ENCODE measurements at places on chromosomes 11 and 22.
A peak's percentile ranks its signal among the peaks of the same experiment; 100 is the strongest.

DNA sequence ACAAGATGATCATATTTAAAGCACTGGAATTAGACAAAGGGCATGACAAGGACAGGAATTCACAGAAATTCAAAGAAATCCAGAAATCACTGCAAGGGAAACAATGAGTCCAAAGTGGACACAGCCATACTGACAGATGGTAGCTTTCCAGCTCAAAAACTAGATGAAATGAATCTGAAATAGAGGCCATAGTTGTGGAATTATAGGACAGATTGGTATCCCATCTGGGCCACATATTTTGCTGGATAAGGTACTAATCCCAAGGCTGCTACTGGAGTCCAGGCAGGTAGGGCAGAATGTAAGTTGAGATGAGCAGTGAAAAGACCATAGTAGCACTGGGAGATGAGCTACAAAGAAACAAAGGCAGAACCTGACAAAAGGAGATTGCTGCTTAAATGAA lies 258.3 kb upstream of the ANO3 start:
- no peak for DNase-seq

DNA sequence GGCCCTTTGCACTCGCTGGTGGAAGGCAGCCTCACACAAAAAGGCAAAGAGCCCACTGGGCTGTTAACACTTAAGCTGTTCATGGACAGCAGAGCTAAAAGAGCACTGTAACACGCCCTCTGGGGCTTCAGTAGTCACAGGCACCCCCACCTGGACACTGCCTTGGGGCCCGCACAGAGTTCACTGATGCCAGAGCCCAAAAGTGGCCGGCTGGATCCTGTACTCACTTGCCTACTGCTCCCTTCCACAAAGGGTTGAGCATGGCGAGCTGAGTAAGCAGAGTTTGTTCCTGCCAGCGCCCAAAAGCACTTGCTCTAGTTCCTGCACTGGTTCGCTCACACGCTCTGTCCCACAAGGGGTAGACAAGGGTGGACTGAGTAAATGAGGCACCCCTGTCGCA lies 78.8 kb downstream of the RELT start:
- DNase-seq = no peak

GRCh38 chr11:133776671-133777367 lies 68.5 kb downstream of the SPATA19 start:
- no peak for DNase-seq

DNA sequence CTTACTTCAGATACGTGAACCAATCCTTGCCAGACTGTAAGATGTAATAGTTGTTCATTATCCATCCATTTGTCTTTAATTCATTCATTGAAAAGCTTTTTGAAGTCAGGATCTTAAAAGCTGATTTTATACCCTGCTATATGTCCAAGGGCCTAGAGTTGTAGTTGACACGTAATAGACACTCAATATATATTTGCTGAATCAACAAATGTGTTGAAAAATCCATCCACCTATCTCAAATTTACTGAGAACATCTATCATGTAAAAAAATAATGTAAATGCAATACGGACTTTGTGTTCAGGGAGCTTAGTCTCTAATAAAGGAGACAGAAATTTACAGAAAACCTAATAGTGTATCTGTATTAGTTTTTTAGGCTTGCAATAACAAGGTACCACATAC lies 521.0 kb downstream of the METTL15 start:
- no peak for DNase-seq

- no peak for DNase-seq
These were observed 95.7 kb upstream of the DRD2 start for GRCh38 chr11:113570906-113571305.

- DNase-seq = peak; percentile 15
These were observed 78.9 kb downstream of the GRK3 start for GRCh38 chr22:25643232-25644000.

DNA sequence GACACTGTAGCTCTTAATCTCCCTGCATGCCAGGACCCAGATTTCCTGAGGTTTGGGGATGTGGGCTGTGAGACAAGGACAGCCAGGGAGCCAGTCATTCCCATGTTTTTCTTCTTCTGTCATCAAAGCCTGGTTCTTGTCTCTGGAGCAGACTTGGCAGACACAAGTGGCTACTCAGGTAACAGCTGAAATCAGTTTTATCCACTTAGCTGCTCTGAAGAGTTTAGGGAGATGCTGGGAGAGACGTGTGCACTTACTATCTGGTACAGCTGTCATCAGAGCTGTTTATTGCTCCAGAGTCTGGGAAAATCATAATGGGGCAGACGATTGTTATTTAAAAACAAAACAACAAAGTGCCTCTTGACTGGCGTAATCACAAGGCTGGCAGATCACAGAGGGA lies 56.6 kb downstream of the CSNK2A3 start:
- no peak for DNase-seq

DNA sequence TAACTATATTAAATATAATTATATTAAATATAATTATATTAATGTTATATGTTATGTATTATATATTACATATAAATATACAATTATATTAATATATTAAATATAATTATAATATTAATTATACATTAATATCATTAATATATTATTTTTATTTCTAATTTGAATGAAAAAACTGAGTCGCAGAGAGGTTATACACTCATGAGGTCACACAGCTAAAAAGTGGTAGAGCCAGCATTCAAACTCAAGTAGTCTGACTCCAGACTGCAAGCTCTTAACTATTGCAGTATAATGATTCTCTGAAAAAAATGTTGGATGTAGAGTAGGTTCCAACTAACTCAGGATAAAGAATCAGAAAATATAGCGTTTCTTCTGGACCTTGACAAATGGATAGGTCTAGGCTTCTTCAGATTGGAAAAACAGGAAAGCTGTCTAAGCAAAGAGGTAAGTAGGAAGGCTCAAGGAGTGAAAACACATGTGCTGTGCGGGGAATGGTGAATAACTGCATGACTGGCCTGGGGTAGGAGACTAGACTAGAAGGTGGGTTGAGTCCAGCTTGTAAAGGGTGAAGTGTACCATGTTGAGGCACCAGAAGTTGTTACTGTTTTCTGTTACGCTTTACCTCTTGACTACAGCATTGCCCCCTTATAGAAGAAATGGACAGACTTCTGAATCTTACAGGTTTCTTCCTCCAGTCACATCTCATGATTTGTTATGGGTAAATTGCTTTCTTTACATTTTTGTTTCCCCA lies 80.3 kb downstream of the TRIM44 start:
- no peak for DNase-seq

- no peak for DNase-seq
These were observed 29.5 kb downstream of the KCNJ1 start for GRCh38 chr11:128837627-128838026.

GRCh38 chr22:48425091-48425506 lies 1402.6 kb downstream of the BRD1 start:
- DNase-seq = no peak

- DNase-seq = no peak
These were observed 72.7 kb downstream of the WNT7B start for GRCh38 chr22:45904236-45904635.

DNA sequence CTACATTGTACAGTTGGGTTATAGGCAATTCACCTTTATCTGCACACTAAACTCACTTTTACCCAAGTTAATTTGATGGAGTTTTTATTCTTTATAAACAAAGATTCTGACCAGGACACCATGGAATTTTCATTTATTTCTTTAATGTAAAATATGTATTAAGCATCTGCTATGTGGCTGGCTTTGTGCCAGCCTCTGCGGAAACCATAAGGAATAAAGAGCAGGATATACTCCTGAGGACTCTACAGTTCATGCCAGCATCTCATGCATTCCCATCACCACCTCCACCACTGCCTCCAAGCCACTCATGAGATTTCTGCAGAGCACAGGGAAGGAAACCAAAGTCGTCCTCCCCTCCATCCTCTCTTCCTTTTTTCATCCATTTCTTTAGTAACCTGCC lies 100.0 kb upstream of the DBX1 start:
- no peak for DNase-seq

- peak; percentile 88 for DNase-seq
These were observed at the start of gene ACCS for GRCh38 chr11:44065841-44066731. TSS of gene ACCS (plus strand) at chr11:44066270. CDS start at chr11:44067628, 1,358 bp downstream.

- DNase-seq = no peak
These were observed 57.3 kb upstream of the SYT13 start for GRCh38 chr11:45343444-45343843.

DNA sequence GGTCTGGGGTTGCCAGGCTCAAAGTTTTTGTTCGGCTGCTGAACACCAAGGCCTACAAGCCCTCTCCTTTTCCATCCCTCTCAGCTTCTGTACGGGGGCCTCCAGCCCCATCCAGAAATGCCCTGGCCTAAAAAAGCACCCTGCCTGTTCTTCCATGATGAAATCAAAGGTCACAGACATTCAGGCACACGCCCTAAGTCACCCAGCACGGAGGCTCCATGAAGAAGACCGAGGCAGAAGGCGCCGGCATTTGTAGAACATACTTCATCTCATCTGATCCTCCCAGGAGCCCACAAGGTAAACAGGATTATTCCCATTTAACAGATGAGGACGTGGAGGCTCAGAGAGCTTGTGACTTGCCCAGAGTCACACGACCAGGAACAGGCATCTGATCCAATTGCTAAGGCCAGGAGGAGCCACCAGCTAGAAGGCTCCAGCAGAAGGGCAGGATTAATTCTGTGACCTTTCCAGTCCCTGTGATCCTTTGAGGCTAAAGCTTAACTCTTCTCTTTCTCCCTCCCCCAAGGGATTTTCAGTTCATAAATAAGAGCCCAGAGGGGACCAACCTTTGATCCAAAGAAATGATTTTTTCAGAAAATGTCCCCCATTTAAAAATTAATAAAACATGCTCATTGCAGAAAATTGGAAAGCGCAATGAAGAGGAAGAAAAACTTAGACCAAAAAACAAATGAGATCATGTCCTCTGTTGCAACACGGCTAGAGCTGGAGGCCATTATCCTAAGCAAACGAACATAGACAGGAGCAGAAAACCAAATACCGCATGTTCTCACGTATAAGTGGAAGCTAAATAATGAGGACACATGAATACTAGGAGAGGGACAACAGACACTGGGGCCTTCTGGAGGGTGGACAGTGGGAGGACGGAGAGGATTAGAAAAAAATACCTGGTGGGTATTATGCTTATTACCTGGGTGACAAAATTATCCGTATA lies 38.7 kb downstream of the CYTH4 start:
- no peak for DNase-seq

DNA sequence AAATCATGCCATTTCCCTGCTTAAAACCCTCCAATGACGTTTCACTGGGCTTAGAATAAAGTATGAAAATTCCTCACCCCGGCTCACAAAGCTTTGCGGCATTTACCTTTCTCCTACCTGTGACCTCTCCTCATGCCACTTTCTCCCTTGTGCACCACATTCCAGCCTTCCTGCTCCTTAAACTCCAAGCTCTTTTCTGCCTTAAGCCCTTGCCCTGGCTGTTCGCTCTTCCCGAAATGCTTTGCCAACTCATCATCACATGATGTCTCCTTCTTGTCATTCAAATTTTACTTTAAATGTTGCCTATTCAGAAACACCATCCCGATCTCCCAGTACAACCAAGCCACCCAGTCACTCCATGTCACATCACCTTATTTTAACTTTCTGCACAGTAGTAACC lies 2.0 kb downstream of the PLEKHA7 start:
- DNase-seq = no peak

DNA sequence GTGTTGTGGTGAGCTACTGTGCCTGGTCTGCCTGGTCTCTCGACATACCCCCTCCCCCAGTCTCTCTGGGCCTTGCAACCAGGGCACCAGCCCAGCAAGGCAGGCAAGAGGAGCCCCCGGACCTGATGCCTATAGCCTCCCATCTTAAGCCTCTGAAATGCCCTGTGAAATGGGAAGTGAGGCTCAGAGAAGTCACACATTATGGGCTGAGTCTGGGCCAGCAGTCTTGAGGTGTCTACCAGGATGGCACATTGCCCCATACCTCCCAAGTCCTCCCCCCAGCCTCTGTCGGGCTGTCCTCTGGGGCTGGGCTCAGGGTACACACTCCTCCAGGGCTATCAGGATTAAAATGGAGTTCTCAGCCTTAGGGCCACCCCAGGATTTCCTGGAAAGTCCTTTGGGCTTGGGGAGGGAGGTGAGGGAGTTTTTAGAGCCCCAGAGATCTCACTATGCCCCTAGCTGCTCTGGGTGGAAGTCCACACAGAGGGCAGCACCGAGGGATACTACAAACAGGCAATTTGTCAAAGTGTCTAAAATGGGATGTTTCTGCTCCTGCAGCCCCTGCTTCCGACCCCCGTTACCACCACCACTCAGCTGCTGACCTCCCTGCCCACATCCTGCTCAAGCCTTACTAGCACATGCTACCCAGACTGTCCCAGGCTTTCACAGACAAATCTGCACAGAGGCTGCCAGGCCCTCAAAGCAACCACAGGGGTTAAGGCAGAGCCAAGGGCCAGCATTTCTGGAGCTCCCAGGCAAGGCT lies 3.1 kb upstream of the SH3BP1 start:
- DNase-seq = no peak

DNA sequence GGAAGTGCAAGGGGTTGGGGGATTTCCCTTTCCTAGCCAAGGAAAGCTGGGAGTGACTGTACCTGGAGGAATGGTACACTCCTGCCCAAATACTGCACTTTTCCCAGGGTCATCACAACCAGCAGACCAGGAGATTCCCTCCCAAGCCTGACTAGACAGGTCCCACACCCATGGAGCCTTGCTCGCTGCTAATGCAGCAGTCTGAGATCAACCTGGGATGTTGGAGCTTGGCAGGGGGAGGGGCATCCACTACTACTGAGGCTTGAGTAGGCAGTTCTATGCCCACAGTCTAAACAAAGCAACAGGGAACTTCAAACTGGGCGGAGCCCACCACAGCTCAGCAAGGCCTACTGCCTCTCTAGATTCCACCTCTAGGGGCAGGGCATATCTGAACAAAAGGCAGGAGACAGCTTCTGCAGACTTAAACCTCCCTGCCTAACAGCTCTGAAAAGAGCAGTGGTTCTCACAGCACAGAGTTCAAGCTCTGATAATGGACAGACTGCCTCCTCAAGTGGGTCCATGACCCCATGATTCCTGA lies 58.5 kb downstream of the SLC22A9 start:
- DNase-seq = no peak

- DNase-seq = no peak
These were observed 13.8 kb upstream of the MTFP1 start for GRCh38 chr22:30411780-30412179.

GRCh38 chr22:19661156-19661555 lies 53.1 kb upstream of the SEPTIN5 start:
- no peak for DNase-seq

DNA sequence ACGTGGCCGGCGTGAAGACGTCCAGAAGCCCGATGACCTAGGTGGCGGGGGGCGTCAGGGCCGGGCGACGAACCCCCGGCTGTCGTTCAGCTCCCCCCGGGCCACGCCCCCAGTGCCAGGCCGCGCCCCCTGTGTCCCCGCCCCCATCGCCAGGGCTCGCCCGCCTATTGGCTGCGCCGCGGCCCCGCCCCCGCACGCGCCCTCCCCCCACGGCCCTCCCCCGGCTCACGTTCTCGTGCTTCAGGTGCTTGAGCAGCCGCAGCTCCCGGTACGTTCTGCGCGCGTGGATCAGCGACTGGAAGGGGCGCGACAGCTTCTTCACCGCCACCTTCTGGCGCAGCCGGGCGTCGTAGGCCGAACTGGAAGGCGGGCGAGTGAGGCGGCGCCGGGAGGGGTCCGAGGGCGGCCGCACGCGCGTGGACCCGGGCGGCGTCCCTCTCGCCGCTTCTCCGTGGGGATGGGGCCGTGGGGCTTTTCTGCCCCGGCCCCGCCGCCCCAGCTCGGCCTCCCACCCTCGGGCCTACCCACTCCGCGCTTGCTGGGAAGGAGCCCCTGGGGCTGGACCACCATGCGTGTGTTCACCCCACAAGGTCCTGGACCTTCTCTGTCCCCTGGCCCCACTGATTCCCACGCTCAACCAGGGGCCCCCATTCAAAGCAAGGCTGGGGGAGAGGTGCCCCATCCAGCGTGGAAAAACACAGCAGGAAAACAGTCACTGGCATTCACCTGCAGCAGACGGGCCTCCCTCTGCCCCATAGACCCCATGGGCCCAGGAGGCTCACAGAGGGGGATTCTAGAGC lies 2.4 kb downstream of the MAPK11 start:
- DNase-seq = peak; percentile 91
